ENCODE measurements at places on chromosomes 12 and 14.

GRCh38 chr12:107983756-107984472 is 145.2 kb upstream of the WSCD2 start:
- no peak for DNase-seq

- DNase-seq: no peak
Observed at GRCh38 chr14:37625597-37626595, 30.5 kb downstream of the TTC6 start.

GRCh38 chr12:6703631-6704030 is 3.0 kb upstream of the PIANP start:
- DNase-seq: no peak

GRCh38 chr14:61338457-61338856 is 17.1 kb downstream of the PRKCH start:
- DNase-seq: no peak

GRCh38 chr12:105106621-105107020 is 910 bp upstream of the WASHC4 start:
- no peak for DNase-seq

GRCh38 chr12:25051171-25051570 is 102.3 kb upstream of the BCAT1 start:
- no peak for DNase-seq

DNA sequence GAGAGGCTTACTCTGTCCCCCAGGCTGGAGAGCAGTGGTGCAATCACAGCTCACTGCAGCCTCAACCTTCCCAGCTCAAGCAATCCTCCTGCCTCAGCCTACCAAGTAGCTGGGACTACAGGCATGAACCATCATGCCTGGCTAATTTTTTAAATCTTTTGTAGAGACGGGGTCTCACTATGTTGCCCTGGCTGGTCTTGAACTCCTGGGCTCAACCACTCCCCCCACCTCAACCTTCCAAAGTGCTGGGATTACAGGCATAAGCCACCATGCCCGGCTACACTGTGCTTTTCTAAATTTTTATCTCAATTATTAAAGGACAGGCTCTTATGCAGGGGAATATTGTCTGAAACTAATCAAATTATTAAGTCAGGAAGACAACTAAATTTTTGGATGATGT is 44.6 kb downstream of the EML1 start:
- no peak for DNase-seq

GRCh38 chr12:109461049-109461845 is 15.9 kb downstream of the KCTD10 start:
- no peak for DNase-seq

- DNase-seq: no peak
Observed at GRCh38 chr12:65171073-65171472, 1.7 kb downstream of the LEMD3 start.

DNA sequence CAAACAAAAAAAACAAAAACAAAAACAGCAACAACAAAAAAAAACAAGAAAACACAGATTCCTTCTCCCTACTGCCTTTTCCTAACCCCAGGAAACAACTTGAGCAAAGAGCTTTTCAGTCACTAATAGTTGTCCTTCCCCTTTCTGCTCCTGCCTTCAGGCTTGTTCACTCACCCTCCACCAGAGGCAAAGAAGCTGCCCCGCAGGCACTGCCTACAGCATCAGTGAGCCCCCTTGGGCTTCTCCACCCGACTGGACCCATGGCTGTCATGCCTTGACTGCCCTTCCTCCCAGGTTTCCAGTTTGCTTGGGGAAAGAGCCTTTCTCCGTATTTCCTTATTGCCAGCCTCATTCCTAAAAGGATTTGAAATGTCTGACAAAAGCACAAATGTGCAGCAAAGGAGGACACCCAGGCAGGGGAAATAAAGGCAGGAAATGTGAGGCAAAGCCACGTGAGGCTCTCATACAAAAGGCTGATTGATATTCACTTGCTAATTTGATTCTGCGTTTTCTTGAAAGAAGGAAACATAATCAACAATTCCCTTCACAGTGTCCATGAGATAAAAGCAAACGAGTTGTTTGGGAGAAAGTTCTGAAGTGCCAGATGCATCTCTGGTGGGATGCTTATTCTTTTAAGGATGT is 85.7 kb downstream of the GPATCH2L start:
- no peak for DNase-seq

- DNase-seq: no peak
Observed at GRCh38 chr14:100610511-100611217, 23.4 kb upstream of the BEGAIN start.

DNA sequence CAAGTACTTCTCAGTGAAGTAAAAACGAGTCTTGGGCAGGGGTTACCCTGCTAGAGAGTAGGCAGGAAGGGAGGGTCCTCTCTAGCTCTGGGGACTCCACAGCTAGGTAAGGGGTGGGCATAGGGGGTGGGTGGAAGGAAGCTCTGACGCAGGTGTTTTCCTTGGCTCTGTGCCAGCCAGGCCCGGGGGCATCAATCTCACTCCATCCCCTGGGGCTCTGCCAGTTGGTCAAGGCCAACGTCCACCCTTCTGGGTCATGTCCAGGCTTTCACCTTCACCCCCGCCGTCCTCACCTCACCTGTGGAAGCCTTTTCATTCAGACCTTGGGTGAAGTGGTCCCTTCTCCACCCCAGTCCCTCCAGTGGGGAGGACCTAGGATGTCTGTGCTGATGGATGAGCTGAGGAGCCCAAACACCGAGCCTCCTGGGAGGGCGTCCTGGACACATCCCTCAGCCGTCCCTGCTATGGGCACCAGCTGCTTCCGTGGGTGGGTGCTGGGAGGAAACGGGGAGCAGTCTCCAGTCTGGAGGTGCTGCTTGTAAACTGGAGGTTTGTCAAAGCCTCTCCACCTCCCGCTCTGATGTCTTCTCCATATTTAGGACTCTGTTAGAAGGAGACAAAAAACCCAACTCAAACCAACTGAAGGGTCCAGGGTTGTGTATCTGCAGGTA is 71.5 kb upstream of the SFSWAP start:
- DNase-seq: no peak

GRCh38 chr12:17975239-17975638 is 114.8 kb downstream of the RERGL start:
- no peak for DNase-seq

DNA sequence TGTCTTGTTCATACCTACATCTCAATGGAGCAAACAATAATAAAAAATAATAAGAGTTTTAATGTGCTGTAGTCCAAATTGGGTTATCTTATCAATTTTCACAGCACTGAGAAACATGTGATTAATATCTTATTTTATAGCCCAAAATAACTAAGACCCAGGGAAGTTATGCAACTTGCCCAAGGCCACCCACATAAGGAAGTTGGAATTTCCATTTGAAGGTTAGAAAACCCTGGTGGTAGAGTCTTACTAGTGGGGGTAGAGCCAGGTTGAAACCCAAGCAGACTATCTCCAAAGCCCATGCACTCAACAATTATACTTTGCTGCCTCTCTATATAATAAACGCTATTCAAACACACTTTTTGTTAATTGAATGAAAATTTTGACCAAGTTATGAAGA is 270.0 kb upstream of the CAND1 start:
- no peak for DNase-seq

GRCh38 chr14:30005114-30005808 is 77.6 kb upstream of the PRKD1 start:
- peak; percentile 59 for DNase-seq

- no peak for DNase-seq
Observed at GRCh38 chr14:59482541-59483331, 1.5 kb downstream of the L3HYPDH start.

GRCh38 chr12:110901401-110901800 is 19.0 kb downstream of the MYL2 start:
- no peak for DNase-seq

DNA sequence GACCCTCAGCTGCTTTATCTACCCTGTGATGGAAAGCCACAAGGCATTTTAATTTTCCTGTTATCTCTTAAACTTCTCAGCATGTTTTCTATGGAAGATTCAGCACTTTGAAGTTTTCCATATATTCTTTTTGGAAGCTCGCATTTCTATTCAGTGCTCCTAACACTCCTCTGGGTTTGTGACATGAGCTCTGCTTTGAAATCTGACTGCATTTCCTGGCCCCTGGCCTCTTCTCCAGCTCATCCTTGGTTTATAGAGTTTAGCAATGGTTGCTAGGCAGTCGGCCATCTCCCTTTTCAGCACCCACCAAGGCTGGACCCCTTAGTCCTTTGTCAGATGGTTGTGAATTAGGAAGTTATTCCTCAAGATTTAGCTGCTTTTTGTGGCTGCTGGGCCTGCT is 150.6 kb downstream of the KCNA5 start:
- no peak for DNase-seq

DNA sequence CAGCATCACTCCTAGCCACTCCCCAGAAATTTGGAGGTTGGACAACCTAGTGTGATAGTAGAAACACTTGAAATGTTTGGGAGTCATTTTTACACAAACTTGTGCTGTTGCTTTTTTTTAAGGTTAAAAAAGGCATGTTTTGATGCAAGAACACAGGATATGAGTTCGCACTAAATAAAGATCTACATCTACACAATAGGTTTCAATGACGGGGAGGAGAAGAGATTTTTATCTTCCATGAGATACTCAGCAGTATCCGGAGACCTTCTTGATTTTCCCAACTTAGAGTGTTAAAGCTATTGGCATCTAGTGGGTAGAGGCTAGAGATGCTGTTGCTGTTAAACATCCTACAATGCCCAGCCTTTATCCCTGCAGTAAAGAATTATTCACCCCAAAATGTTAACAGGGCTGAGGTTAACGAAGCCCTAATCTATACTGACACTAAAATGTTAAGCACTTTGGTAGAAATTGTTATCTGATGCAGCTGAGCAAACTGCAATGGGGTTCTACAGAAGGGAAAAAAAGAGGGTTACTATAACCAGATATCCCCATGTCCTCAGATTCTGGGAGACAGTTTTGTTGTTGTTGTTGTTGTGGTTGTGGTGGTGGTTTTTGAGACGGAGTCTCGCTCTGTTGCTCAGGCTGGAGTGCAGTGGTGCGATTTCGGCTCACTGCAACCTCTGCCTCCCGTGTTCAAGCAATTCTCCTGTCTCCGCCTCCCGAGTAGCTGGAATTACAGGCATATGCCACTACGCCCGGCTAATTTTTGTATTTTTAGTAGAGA is 14.0 kb upstream of the PCNX1 start:
- DNase-seq: no peak

- no peak for DNase-seq
Observed at GRCh38 chr12:112524676-112525425, 106.1 kb downstream of the PTPN11 start.

- DNase-seq: no peak
Observed at GRCh38 chr12:66354291-66354690, 52.0 kb downstream of the HELB start.

DNA sequence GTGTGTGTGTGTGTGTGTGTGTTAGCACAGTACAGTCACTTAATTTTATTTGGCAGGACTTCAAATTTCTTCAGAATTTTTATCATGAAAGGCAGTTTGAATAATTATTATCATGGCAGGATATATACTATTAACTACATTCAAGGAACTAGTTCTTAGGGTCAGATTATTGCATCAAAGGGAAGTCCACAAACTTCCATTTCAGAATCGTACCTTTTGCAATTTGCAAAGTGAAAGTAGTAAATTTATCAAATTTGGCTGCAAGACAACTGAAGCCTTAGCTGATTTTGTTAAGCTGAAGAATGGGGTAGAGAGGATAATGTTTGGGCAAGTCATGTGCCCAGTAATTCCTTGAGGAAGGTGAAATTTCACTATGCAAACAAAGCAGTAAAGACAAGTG is 68.2 kb downstream of the PLEKHG7 start:
- no peak for DNase-seq

DNA sequence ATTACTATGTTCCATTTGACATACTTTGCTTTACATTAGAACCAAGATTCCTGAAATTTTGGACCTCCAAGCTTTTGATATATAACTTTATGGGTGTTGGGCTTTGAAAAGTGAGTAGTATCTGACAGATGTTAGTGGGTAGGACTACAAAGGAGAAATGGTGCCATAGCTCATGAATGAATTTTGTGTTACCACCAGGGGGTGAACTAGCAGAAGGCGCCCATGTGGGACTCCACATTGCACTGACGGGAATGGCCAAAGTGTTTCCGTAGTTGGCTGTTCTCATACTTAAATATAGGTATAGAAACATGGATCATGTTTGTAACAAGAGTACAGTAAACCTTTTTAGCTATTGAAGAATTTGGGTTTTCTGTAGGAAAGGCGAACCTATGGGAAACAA is 337.5 kb downstream of the FLRT2 start:
- no peak for DNase-seq

- no peak for DNase-seq
Observed at GRCh38 chr12:68867606-68868005, 59.6 kb downstream of the MDM2 start.

DNA sequence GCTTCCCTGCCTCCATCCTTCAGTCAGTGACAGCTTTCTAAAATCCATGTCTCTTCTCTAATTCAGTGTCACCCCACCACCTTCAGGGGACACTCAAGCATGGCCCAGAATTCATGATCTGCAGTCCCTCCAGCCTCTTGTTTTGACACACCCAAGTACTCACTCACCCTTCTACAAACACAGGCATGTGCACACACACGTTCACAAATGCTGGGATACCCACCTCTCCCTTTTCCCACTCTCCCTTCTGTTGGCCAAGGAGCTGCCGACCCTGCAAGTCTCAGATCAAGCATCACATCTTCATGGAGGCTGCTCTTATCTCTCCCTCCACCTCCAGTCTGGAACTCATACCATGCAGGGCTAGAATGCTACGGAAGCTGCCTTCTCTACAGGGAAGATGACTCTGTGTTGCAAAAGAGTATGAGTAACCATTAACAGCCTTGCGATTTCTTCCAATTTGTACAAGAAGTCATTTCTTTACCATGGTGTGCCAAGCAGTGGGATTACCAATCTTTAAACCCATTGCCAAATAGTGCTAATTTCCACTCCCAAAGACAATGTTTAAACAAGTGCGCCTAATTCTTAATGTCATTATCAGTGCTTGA is 196.1 kb downstream of the BCL11B start:
- no peak for DNase-seq

- no peak for DNase-seq
Observed at GRCh38 chr12:26279091-26279490, 83.7 kb downstream of the SSPN start.

DNA sequence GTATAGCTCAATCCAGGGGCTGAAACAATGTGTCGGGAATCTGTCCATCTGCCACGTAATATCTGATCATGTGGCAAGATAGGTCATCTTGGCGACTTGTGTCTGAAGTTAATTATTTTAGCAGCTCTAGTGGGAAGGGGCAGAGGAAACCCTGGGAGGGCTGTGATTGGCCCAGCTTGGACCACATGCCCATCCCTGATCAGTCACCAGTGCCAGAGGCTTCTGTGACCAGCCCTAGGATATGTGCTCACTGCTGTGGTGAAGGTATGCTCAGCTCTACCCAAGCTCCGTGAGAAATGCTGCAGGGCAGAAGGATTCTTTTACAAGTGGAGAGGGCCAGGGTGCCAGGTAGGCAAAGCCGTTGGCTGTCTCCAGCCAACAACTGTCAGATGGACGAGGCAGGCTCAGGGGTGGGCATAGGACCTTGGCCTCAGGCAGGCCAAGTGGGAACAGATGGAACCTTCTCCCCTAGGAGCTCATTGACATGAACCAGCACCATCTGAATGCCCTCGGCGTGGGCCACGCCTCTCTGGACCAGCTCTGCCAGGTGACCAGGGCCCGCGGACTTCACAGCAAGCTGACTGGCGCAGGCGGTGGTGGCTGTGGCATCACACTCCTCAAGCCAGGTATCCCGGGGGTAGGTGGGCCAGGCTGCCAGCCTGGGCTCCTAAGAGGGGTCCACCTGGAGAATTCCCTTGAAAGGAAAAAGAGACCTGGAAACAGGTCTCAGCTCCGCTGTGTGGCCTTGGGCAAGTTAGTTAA is 21.1 kb downstream of the MVK start:
- no peak for DNase-seq
